Right atrium auricular region (tissue), 2 donors: ENCODE measurements at places on chromosomes 4 and X. TPM values are rescaled to one million over a fixed set of nuclear protein-coding genes. Genes with fewer than 3 reads are reported as not detected.

Gene UNC5C
- total RNA-seq, result 3.8 TPM

Gene SMC1A
- 19.4 TPM for total RNA-seq

Gene CFAP299
- total RNA-seq, result not detected

Gene NOX1
- total RNA-seq, result not detected

DNA sequence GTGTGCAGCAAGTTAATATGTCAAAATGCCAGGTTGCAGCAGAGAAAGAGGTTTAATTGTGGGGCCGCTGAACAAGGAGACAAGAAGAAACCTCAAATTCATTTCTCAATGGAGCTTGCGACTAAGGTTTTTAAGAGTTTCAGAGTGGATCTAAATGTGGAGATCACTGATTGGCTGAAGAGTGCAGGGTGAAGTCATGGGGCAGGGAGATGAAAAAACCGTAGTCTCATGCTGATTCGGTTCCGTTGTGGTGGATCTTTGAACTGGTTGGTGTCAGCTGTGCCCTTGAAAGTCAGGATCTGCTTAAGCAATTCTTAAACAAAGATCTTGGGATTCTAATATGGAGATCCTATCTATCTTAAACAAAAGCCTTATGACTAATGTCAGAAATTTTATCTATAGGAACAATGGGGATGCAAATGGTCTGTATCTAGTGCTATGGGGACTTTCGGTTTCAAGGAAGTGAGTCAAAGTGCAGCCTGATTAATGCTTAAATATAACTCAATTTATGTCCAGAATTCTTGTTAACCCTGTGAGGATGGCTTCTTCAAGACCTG lies 173.9 kb upstream of the CENPE start:
- H3K4me1 ChIP-seq, result no peaks in the 10 kb centered on the region
- H3K36me3 ChIP-seq, result no peaks in the 10 kb centered on the region
- no peak for DNase-seq
- H3K27ac ChIP-seq, result no peak overlapping the region

DNA sequence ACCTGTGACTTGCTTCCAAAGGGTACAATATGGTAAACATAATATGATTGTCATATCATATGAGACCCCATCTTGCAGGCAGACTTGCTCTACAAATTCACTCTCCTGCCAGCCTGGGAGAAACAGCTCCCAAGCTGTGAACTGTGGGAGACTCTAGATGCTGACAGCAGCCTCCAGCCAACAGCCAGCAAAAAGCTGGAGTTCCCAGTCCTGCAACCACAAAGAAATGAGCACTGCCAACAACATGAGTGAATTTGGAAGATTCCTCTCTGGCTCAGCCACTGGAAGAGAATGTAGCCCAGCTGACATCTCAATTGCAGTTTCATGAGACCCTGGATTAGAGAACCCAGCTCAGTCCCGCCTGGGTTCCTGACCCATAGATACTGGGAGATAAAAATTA lies 145.4 kb downstream of the QDPR start:
- DNase-seq, result no peak
- no peaks in the 10 kb centered on the region for H3K27me3 ChIP-seq
- H3K27ac ChIP-seq, result no peak overlapping the region
- no peaks in the 10 kb centered on the region for H3K36me3 ChIP-seq

- H3K36me3 ChIP-seq, result peaks cover 8% of the 10 kb centered on the region
- H3K4me1 ChIP-seq, result no peaks in the 10 kb centered on the region
- no peak for DNase-seq
- no peaks in the 10 kb centered on the region for H3K27me3 ChIP-seq
These were observed 96.5 kb upstream of the MCF2 start for GRCh38 chrX:139804482-139804881.

DNA sequence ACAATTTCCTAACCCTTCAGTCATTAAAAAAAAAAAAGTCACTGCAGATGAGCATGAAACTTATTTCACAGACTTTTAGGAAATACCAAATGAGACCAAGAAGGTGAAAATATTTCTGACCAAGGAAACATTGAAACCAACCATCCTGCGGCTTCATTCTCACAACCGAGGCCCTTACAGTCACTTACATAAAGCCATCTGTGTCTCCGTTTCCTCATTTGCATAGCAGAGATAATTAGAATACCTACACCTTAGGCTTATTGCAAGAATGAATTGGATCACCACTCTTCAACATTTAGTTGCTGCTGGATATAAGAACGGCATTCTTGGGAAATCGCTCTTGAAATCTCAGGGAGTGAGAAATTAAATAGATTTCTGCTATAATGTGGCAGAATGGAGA lies 356.2 kb downstream of the HS3ST1 start:
- no peak overlapping the region for H3K4me3 ChIP-seq
- no peak for DNase-seq
- H3K27ac ChIP-seq, result no peak overlapping the region

DNA sequence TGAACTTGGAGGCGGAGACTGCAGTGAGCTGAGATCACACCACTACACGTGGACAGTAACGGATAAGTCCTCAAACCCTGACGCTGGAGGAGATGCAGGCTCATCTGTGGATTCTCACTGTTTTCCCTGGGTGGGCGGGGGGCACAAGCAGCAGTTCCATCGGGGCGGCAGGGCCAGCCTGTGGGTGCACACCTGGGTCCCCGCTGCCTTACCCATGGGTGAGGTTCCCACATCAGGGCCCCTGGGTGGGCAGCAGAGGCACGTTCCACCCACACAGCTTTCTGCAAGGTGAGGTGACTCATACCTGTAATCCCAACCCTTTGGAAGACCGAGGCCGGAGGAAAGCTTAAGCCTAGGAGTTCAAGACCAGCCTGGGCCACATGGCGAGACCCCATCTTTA lies 56.6 kb upstream of the MXD4 start:
- H3K27me3 ChIP-seq, result no peaks in the 10 kb centered on the region
- H3K36me3 ChIP-seq, result no peaks in the 10 kb centered on the region
- DNase-seq, result peak; percentile 42
- H3K27ac ChIP-seq, result no peak overlapping the region
- H3K4me3 ChIP-seq, result no peak overlapping the region
- no peaks in the 10 kb centered on the region for H3K4me1 ChIP-seq

- no peaks in the 10 kb centered on the region for H3K27me3 ChIP-seq
- peak overlapping the region; percentile 82 for H3K27ac ChIP-seq
- DNase-seq, result no peak
- no peaks in the 10 kb centered on the region for H3K36me3 ChIP-seq
- peaks cover 44% of the 10 kb centered on the region for H3K4me1 ChIP-seq
- H3K4me3 ChIP-seq, result no peak overlapping the region
These were observed 35.6 kb downstream of the LIMCH1 start for GRCh38 chr4:41573502-41574001.
